A673 (cell line): ENCODE measurements at places on chromosomes 6 and 20. TPM values are rescaled to one million over a fixed set of nuclear protein-coding genes. Genes with fewer than 3 reads are reported as not detected.

The KHDC1L gene
- total RNA-seq: not detected in 2 replicates

The VGLL2 gene
- not detected in 2 replicates for total RNA-seq

DNA sequence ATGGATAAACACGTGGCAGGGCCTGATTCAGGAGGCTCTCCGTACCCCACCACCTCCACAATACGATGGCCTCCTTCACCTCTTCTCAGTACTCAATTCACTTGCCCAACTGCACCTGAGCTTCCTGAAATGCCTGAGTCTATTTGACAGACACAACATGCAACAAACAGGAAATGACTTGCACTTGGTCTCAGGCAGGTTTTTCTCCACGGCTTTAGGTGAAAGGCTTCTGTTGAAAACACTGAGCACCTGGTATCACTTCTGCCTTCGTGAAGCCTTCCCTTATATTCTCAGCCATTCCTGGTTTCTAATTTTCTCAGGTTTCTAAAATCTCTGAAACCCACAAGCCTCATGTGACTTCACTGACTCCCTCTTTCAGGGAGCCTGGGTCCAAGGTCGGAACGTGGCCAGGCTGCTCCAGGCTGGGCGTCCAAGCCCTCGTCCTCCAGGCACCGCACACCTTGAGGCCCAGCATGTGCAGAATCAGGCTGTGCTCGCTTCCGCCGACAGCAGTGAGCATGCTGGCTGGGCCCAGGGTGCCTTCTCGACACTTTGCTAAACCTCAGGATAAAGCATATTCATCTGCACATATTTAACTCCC is 34.7 kb downstream of the TAF4 start:
- no peak for DNase-seq

The ZBTB46 gene
- 0.96 and 1.1 TPM in 2 replicates for total RNA-seq

DNA sequence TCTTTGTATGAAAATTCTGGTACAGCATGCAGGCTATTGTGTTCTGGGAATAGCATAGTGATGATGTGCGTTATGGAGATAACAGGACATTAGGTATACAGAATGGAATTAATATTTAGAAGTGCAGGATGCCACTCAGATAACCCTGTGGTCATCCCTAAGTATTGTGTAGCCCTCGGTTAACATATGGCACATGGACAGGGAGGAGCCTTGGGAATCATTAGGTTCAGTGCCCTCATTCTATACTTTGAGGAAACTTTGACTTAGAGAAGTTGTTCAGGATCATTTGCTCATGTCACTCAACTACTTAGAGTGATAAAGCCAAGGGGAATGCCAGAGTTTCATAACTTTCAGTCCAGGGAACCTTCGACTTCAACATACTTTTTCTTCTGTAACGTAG is 185.9 kb downstream of the UST start:
- no peak for DNase-seq

The CALHM4 gene
- total RNA-seq: not detected in 2 replicates

- peak; percentile 97 for DNase-seq
Observed at GRCh38 chr6:56714982-56715456, 72.3 kb upstream of the DST start.

The HLA-G gene
- not detected in 2 replicates for total RNA-seq

- DNase-seq: no peak
Observed at GRCh38 chr20:62557999-62558408, 82.2 kb upstream of the GATA5 start.

- no peak for DNase-seq
Observed at GRCh38 chr6:56766806-56767178, 124.1 kb upstream of the DST start.

The CST4 gene
- total RNA-seq: not detected in 2 replicates

The LAMA4 gene
- total RNA-seq: 1.2 and 2.0 TPM in 2 replicates

- DNase-seq: no peak
Observed at GRCh38 chr6:55601120-55601519, 22.1 kb upstream of the HMGCLL1 start.

- DNase-seq: no peak
Observed at GRCh38 chr6:121760191-121760590, 324.7 kb downstream of the GJA1 start.

- no peak for DNase-seq
Observed at GRCh38 chr6:34093854-34094430, 51.9 kb downstream of the GRM4 start.

The SLC17A9 gene
- total RNA-seq: 0.17 TPM in 1 of 2 replicates, not detected in the other

GRCh38 chr20:50918403-50918802 is 12.8 kb downstream of the ADNP start:
- DNase-seq: no peak

DNA sequence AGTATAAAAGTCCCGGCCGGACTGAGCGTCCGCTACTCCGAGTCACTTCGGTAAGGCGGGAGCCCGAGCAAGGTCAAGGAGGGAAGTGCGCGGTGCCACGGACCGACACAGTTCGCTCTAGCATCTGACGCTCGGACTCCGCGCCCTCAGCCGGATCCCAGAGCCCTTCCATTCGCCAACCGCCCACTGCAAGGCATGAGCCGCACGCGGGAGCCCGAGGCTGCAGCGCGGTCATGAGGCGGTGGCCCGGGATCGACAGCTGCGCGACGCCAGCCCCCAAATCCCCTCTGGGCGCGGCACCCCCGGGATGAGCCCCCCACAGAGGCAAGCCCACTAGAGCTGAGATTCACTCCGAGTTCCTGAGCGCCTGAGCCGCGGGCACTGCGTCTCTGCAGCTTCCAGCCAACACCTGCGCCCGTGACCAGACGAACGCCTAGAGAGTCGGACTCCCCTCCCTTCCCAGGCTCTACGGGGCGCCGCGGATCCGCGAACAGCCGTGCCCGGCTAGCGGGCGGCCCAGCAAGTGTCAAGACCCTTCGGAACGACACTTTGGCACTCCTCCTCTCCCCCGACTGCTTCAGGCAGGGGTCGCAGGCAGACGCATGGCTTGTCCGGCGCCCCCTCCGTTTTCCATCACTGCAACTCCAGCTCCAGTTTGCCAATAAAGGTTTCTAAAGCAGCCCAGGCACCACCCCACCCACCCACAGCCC is 725 bp upstream of the ISM1 start:
- DNase-seq: peak; percentile 28

- no peak for DNase-seq
Observed at GRCh38 chr6:707576-708236, 14.8 kb upstream of the EXOC2 start.

- DNase-seq: no peak
Observed at GRCh38 chr6:104332364-104332763, 527.4 kb downstream of the HACE1 start.

The DHX35 gene
- total RNA-seq: 15.9 and 18.1 TPM in 2 replicates

The TINAG gene
- total RNA-seq: not detected in 2 replicates

- no peak for DNase-seq
Observed at GRCh38 chr20:22471156-22471836, 113.1 kb downstream of the FOXA2 start.

- DNase-seq: no peak
Observed at GRCh38 chr20:59652381-59652780, 48.0 kb downstream of the PHACTR3 start.

DNA sequence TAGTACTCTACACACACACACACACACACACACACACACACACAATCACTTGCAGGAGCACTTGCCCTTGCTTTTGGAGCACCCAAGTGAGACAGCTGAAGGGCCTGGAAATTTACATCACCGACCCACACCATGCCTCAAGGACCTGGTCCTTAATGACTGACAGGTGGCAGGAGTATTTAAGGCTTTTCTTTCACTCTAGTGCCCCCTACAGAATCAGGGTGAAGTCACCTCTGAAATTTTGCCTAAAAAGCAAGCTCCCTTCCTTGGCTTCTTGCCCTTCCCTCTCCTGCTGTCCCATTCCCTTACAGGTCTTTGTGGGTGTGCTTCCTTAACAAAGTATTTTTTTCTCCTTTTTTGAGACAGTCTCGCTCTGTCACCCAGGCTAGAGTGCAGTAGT is 353.5 kb upstream of the IRAK1BP1 start:
- DNase-seq: peak; percentile 1

- peak; percentile 91 for DNase-seq
Observed at GRCh38 chr20:3045816-3046676, at the start of gene MRPS26. TSS of gene MRPS26 (plus strand) at chr20:3046052. CDS start at chr20:3046069, 17 bp downstream.

GRCh38 chr6:46504242-46504641 is 13.0 kb upstream of the RCAN2 start:
- no peak for DNase-seq

DNA sequence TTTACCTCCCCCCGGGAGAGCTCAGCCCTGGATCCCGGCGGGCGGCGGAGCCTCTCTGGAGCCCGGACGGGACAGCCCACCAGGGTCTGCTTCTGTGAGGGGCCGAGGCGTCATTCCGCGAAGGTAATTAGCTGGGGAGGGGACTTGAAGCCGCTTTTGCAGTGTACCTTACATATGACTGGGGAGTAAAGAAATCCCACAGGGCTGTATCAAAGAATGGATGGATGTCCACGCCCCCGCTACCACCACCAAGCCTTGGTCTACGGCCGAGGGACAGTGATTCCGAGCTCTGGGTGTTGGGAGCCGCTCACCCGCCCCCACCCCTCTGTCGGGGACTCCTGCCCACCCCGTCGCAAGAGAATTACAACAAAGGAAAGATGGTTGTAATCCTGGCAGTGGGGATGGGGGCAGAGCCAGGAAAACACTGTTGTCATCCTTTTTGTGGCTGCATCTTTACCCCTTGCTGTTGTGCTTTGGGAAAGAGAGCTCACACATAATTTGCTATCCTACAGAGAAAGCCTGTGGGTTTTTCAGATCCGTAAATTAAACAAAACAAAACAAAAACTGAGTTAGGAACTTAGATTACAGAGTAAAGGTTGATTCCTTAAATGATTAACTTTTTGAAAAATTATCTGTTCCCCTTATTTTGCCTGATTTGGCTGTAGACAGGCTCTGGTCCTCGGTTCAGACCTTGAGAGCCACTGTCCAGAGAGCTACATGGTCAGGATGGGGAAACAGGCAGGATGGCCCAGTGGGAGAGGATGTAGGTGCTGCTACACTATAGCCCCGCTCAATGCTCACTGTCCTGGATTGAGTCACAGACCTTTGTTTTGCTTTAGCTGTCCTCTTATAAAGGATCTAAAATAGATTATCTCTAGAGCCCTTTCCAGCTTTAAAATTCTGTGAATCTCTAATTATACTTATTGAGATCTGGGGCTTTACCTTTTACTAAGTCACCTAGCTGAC is 997 bp upstream of the FBXO30 start:
- no peak for DNase-seq

DNA sequence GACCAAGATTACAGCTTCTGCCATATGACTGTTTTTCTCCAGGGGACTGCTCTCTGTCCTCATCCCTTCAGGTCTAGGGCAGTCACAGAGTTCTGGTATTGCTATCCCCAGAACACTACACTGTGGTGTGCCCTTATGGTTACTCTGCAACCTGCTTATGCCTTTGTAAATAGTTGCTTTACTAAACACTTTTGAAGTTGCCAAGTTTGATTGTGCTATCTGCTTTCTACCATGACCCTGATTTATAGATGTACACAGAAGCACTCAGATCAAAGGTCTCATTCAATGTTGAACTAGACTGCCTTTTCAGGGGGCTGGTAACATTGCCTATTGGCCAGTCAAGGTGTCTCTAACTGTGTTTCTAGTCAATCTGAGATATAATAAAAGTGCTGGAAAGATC is 794.7 kb downstream of the DHX35 start:
- DNase-seq: no peak

GRCh38 chr20:50003253-50003656 is 20.5 kb downstream of the SNAI1 start:
- DNase-seq: peak; percentile 43

DNA sequence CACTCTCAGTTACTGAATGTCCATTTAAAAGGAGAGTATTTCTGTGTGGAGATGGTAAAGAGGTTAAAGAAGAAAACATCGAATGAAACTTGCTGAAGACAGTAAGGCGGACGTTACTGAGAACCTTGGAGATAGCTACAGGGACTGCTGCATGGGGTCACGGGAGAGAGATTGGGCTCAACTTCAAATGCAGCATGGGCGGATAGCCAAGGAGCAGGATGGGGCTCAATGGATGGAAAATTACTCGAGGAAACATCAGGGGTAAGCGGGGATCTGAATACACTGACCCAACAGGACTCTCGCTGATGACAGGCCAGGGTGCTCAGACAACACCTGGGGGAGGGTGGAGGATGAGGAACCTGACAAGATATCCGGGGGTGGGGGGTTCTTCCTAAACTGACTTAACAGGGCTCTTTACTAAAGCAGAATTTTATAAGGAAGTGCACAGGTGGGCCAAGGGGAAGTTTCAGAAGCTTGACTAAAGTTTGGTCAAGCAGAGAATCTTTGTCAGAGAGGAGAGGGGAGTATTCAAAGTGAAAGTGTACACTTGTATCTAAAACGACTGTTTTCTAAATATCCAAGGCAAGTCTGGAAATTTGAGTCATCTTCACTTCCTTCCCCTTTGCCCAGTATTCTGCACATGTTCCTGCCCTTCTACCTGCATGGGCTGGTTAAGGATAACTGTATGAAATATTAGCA is 22.8 kb downstream of the ECT2L start:
- DNase-seq: no peak

The C6orf141 gene
- 9.7 and 11.7 TPM in 2 replicates for total RNA-seq

The GDAP1L1 gene
- 0.54 and 0.68 TPM in 2 replicates for total RNA-seq

GRCh38 chr6:134634966-134635365 is 314.9 kb downstream of the ALDH8A1 start:
- DNase-seq: no peak

GRCh38 chr20:2845607-2846006 is 5.1 kb downstream of the VPS16 start:
- DNase-seq: no peak

GRCh38 chr6:5398530-5398929 is 137.2 kb downstream of the FARS2 start:
- DNase-seq: peak; percentile 64

The SLC35D3 gene
- total RNA-seq: not detected in 2 replicates

DNA sequence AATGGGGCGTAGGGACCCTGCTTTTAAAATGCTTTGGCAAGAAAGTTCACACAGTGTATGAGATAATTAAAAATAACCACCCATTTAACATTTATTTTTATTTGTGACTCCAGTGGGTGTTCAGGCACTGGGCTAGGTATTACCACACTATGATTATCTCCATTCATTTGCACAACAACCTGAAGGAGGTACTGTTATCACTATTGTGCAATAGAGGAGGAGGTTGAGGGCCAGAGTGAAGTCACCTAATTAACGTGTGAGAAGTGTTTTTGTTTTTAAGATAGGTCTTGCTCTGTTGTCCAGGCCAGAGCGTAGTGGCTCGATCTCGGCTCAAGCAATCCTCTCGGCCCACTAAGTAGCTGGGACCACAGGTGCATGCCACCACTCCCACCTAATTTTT is 29.2 kb downstream of the MAK start:
- DNase-seq: no peak

DNA sequence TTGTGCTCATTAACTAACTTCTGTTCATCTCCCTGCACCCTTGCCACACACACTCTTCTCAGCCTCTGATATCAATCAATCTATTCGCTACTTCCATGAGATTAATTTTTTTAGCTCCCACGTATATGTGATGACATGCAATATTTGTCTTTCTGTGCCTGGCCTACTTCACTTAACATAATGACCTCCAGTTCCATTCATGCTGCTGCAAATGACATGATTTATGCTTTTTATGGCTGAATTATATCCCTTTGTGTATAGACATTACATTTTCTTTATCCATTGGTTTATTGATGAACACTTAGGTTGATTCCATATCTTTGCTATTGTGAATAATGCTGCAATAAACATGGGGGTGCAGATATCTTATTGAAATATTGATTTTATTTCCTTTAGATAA is 50.8 kb upstream of the SPTLC3 start:
- DNase-seq: no peak

GRCh38 chr20:57658833-57659516 is 38.7 kb upstream of the ZBP1 start:
- no peak for DNase-seq

- no peak for DNase-seq
Observed at GRCh38 chr6:2705256-2705655, 45.5 kb downstream of the MYLK4 start.

The PREX1 gene
- total RNA-seq: 145 and 174 TPM in 2 replicates

GRCh38 chr20:25699914-25700313 is 3.3 kb upstream of the ZNF337 start:
- DNase-seq: no peak
